AG04449 (cell line): ENCODE measurements at places on chromosomes 5 and 9.

DNA sequence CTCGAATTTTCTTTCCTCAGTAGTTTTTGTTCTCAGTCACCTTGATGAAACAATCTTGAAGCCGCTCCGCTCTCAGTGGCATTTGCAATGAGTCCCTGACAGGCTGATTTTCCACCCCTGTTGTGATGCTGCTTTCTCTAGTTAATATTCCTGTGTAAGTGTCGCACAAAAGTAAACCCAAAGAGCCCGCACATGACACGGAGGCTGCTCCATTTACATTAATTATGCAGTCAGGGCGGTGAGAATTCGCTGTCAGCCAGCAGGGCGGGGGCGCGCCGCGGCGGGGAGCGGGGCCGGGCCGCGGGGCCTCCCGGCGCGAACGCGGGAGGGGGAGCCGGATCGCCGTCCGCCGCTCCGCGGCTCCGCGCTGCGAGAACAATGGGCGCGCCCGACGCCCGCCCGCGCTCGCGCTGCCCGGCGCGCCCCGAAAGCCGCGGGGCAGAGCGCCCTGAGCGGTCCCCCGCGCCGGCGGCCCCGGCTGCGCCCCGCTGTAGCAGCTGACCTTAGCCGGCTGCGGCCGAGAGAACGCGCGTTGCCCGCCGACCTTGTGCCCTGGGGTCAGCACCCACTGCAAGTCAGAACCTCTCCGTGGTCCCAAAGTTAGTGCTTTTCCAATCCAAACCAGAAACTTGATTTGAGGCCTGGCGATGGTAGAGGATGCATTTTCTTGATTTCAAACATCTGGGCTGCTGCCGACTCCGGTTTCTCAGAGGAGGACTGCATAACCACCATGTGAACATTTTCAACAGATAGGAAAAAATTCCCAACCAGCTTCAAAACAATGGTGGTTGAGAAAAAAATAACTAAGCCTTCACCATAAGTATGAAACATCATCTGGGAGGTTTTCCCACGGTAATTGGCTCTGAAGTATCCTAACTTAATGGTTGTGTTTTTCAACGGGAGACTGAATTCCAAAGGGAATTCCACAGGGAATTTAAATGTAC, 142.6 kb downstream of the PBX3 start:
- no peak for DNase-seq

GRCh38 chr5:13659391-13659790, 285.1 kb downstream of the DNAH5 start:
- no peak for DNase-seq

GRCh38 chr9:83649515-83649914, 26.6 kb downstream of the IDNK start:
- no peak for DNase-seq

- DNase-seq, result no peak
Observed at GRCh38 chr9:8492024-8492423, 692.4 kb upstream of the DMAC1 start.

- no peak for DNase-seq
Observed at GRCh38 chr5:88879724-88880123, 3.3 kb downstream of the MEF2C start.
